ENCODE measurements at places on chromosomes 3 and 15.
A peak's percentile ranks its signal among the peaks of the same experiment; 100 is the strongest.

- DNase-seq: no peak
Measured at GRCh38 chr3:43696441-43696840, 5.7 kb downstream of the ABHD5 start.

- peak; percentile 5 for DNase-seq
Measured at GRCh38 chr3:31522152-31522551, 10.6 kb upstream of the STT3B start.

DNA sequence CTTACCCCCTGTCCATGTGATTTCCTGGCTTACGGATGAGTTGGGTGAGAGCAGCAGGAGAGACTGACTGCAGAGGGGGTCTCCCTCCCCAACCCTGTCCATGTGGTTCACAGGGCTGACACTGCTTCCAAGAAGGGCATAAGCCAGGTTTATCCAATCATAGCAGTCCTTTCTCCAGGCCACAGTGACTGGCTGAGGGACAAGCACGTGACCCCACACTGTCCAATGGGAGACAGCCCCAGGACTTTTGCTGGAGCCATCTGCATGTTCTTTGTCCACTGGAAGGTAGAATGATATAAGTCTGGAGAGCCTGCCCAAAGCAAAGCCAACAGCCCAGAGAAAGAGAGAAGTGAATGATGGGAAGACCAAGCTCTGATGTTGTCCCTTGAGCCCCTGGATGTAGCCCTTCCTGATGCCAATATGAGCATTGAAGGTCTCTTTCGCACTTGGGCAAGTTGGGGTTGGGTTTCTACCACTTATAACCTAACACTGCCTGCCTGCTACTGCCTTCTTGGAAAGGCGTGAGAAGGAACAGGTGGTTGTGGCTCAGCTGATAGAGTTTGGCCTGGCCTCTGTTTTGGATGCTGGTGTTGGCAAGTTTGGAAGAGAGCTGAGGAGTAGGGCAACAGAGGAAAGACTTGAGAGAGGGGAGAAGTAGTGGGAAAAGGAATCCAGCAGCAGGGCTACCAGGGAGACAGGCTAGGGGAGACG is 41.3 kb upstream of the GRIP2 start:
- no peak for DNase-seq

- DNase-seq: peak; percentile 66
Measured at GRCh38 chr15:48433226-48433886, 102.1 kb downstream of the DUT start.

DNA sequence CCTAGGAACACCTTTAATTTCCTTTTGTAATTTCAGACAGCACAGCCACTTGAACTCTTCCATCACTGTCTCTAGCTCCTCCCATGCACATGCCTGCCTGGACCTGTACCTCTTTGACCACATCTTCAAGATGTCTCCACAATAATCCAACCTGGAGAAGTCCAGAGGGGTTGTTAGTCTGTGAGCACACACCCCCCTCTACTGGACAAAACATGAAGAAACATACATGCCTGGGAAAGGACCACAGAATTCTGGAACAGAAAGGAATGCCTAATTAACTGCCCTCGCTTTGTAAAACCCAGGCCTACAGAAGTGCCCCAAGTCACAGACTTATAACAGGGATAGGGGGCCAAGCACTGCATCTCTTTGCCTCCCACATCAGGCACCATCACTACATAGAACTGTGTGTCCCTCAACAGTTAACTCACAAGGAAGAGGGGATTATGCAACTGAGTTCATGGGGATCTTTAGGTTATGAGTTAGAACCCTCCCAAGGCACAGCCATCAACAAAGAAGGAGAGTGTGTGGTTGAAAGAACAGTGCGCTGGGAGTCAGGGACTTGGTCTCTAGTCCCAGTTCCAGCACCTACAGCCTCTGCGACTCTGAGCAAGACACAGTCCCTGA is 61.7 kb downstream of the FMN1 start:
- DNase-seq: peak; percentile 54

DNA sequence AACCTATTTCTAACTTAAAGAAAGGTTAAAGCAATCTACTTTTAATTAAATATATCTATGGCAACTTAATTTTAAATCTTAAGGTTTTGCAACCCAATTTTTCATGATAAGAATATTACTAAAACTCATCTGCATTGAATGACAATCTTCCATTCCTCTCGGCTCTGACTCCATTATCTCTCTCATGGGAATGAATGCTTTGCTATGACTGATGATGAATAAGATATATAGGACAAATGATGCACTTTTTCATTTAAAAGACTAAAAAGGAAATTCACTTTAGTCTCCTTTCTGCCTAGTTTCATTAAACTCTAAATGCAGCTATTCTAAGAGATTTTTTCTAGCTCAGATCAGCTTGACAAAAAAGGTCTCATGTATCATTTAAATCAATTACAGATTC is 68.7 kb downstream of the GBE1 start:
- no peak for DNase-seq

GRCh38 chr3:114404590-114404989 is 110.8 kb downstream of the TIGIT start:
- no peak for DNase-seq

- no peak for DNase-seq
Measured at GRCh38 chr3:197019021-197019420, 10.6 kb downstream of the MELTF start.

GRCh38 chr15:57158589-57158988 is 217.7 kb upstream of the CGNL1 start:
- peak; percentile 70 for DNase-seq

- no peak for DNase-seq
Measured at GRCh38 chr3:151460774-151461450, at the start of gene IGSF10. Gene IGSF10 (minus strand): TSS chr3:151461061. CDS start chr3:151458709, 2,352 bp downstream.

DNA sequence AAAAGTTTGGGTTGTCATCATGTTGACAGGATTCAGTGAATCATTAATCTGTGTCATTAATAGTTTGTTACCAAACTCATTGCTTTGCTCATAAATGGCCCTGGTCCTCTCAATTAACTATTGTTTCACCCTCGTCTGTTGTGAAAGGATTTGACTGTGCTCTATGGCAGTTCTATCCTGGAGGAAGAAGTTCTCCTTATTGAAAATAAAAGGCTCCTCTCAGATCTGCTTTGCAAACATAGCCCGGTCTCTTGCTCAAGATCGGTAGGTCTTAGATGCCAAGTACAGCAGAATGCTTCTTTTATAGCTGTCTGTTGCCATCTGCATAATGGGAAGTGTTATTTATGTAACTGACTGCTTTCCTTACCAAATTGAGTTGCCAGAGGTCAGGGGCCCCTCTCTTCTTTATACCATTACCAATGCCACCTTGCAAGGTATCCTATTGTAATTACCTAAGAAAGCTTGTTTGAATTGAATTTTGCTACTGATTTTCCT is 146.5 kb downstream of the EBLN2 start:
- DNase-seq: no peak

DNA sequence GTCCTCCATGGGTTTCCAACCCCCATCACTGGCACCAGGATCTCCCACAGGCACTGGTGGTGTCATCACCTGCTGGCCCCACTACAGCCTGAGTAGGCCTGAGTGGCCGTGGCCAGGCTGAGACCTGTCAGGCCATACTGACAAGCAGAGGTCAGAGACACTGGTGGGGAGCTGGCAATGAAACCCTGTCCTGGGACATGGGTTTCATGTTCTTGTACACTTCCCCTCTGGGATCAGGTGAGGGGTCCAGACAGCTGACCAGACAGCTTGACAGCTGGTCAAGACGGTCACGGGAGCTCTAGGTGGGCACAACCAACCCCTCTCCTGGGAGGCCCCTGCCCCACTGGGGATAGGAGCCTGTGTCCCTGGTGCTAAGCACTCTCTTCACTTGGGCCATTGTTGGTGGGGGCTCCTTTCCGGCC is 13.1 kb downstream of the ZBTB47 start:
- no peak for DNase-seq

GRCh38 chr3:150309557-150309956 is 98.5 kb upstream of the TSC22D2 start:
- peak; percentile 94 for DNase-seq

DNA sequence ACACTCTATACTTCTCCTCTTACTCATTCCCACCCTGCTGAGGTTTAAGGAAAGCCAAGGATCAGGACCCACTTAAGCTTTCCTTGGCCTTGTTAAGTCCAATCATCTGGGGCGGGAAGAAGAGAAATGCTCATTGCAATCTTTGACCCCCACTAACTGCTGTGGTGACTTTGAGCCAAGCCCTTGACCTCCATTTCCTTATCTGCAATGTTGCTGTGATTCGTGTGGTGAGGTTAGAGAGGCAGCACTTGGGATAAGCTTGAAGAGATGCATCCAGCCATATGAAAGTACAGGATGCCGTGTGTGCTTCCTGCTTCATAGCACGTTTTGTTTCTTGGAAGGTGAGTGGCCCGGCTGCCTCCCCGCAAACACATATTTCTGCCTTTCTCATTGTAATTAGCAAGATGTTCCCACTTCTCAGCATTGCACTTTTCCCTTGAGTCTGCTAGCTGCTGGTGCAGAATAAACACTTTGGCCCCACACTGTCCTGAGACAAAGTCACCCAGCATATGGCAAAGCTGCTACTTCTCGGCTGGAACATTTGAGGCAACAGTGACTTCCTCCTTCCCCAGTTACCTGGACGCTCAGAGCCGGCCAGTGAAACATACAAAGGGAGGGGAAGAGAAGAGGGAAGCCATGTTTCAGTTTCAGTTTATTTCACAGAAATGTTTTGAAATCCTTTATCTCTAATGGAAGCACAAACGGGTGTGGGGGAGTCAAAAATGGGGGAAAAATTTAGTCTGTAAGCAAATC is 10.5 kb upstream of the NUDT16 start:
- no peak for DNase-seq

- no peak for DNase-seq
Measured at GRCh38 chr3:166759736-166760513, 620.2 kb downstream of the ZBBX start.

DNA sequence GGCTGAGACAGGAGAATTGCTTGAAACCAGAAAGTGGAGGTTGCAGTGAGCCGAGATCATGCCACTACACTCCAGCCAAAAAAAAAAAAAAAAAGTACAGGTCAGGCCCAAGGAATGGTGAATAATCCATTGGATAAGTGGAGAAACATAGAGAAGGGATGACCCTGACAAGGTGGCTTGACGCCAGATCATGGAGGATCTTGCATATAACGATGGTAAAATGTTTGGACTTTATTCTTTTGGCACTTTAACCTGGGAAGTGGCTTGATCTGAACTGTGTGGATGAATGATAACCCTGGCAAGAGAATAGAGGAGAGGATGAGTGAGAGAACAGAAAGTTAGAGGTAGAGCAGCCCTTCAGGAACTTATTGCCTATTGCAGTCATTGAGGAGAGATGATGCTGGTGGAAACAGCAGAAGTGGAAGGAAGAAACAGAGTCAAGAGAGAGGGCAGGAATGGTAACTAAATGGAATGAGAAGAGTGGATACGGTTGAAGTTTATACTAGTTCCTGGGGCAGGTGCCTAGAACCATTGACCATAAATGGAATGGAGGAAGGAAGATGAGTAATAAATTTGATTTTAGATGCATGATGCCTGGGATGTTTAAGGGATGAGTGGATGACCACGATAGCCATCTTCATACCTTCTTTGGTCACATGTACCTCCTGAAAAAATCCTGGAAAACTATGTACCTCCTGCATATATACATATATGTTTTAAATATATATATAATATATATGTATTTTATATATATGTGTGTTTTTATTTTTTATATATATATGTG is 57.8 kb downstream of the BLM start:
- DNase-seq: peak; percentile 95

GRCh38 chr15:94287794-94288246 is 56.5 kb downstream of the MCTP2 start:
- no peak for DNase-seq

GRCh38 chr3:124587053-124587408 is 143.2 kb upstream of the UMPS start:
- DNase-seq: peak; percentile 23

DNA sequence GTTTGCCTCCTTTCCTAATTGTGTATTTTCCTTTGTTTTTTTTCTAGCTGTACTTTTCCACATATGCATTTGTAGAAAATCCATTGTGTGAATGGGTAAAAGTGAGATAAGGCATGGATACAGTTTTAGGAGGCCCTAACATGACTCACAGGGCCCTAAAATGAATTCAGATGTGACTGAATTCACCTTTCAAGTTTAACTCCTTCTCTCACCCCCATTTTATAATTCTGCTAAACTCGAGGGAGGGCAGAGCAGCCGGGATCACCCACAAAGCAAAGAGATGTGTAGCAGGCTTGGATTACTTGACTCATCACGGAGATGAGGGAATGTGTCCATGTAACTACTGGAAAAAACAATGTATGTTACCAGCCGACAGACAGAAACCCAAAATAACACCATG is 59.9 kb downstream of the FOXP1 start:
- DNase-seq: no peak

- DNase-seq: peak; percentile 76
Measured at GRCh38 chr3:37996785-37997301, 6.3 kb downstream of the VILL start.

DNA sequence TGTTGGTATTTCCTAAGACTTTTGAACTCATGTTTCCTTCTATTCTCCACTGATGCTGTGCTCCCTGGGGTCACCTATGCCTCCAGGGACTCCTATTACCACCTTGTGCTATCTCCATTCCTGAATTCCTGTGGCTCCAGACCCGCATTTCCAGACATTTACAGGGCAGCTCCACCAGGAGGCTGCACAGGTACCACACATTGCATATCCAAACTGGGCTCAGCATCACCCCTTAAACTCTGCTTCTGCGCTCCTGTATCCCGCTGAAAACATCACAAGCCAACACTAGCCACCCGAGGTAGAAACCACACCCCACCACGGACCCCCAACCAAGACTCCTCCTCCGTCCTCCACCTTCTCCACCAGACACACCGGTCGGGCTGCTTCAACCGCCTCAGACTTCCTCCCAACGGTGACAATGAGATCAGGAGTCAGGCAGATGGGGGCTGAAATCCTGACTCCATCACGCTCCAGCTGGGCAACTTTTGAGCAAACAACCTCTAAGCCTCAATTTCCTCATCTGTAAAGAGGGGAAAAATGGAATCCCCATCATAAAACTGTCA is 10.4 kb downstream of the TNK2 start:
- peak; percentile 29 for DNase-seq

GRCh38 chr3:57007521-57008460 is 52.7 kb upstream of the SPATA12 start:
- DNase-seq: peak; percentile 72

GRCh38 chr3:56484122-56484521 is 15.9 kb upstream of the ERC2 start:
- DNase-seq: no peak

DNA sequence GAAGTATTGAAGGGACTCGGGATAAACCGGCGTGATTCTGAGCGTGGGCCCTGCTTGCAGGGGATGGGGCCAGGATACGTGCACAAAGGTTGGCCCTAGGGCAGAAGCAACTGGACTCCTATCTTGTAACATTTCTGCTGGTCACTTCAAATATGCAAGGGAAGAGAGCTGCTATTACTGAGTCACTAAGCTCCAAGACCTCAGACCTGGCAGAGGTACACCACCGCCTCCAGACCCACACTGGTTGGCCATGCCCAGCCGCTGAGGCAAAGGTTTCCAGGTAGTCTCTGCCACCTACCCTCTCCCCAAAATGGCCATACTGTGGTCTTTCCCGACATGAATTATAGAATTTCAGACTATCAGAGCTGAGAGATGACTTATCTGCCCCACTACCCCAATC is 13.4 kb upstream of the STRA6 start:
- no peak for DNase-seq

- DNase-seq: peak; percentile 58
Measured at GRCh38 chr3:17894434-17895060, 152.1 kb upstream of the TBC1D5 start.

GRCh38 chr3:187763850-187764648 is 18.8 kb upstream of the BCL6 start:
- no peak for DNase-seq
